ENCODE measurements at places on chromosomes 6 and 20. TPM values are rescaled to one million over a fixed set of nuclear protein-coding genes. Genes with fewer than 3 reads are reported as not detected.

DNA sequence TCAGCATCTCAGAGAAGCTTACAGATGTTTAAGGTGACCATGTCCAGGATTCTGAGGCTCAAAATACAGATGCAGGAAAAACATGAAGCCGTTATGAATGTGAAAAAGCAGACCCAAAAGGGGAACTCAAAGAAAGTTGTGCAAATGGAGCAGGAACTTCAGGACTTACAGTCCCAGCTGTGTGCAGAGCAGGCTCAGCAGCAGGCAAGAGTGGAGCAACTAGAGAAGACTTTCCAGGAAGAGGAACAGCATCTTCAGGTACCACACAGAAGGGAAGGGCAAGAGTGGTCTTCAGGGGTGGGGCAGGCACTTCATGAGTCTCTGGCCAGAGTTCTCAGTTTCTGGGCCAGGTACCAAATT lies 15.2 kb downstream of the RNF8 start:
- DNase-seq: no peak

Gene CGA
- 2.4 TPM for polyA plus RNA-seq

- DNase-seq: no peak
These were observed 16.4 kb upstream of the MLN start for GRCh38 chr6:33820243-33820642.

Gene GJA10
- polyA plus RNA-seq: not detected

DNA sequence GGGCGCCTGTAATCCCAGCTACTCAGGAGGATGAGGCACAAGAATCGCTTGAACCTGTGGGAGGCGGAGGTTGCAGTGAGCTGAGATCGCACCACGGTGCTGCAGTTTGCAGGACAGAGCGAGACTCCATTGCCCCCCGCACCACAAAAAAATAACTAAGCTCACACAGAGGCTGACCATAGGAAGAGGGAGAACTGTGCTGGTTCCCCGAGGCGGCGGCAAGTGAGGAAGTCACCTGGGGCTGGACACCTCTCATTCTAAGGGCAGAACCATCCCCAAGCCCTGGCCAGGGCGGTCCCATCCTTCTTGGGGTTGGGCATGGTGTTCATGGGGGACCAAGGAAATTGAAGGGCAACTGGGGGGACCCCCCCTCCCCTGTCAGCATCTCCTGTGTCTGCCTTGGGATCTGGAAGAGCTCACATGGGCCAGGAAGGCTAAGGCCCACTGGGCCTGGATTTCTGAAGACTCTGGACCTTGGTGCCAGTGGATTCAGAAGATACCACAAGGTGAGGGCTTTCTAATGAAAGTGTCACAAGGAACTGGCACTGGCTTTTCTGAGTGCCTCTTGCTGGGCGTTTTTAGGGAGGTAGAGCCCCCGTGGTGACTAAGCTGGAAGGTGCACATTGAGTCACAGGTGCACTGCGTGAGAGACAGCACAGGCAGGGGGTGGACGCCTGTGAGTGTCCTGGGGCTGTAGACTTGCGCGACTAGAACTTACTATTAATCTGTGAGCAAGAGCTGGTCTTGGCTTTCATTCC lies 11.5 kb downstream of the IRF4 start:
- no peak for DNase-seq

- no peak for DNase-seq
These were observed 43.7 kb downstream of the ARHGAP40 start for GRCh38 chr20:38645351-38645750.

DNA sequence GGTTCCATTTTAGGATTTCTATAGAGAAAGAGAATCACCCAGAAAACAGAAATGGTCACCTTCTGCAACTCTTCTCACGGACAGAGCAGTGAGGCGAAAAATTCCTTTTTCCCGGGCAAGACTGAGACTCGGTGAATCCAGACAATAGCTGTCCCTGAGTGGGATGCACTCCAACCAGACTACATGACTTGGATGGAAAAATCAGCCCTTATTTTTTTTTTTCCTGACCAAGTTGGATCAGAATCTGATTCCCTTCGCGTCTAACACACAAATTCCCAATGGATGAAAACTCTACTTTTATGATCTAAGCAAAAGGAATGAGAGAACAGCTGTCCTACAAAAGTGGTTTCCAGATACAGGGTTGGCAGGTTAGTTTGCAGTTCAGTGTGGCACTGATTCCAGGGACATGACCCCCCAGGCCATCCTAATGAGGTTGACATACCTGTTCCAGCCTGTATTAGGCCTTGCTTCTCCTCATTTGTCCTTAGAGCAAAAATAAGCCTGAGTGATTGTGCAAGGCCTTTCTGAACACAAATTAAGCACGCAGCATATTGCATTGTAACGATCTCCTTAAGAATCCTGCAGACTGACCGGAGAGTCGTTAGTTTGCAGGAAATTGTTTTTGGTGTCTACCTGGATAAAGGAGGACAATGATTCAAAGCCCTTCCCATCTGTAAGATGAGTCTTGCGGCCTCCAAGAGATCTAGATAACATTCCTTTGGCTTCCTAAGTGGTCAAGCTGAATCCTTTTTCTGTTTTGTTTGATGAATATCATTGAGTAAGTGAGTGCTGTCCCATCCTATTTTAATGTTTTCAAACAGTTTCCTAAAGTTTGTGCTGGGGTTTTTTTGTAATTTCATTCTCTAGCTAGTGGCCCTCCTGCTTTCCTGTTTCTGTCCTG lies 1.5 kb upstream of the NEDD9 start:
- DNase-seq: no peak

- no peak for DNase-seq
These were observed 167.4 kb upstream of the THBS2 start for GRCh38 chr6:169420912-169421543.

Gene PRL
- polyA plus RNA-seq: not detected

Gene ANKRD66
- polyA plus RNA-seq: not detected

DNA sequence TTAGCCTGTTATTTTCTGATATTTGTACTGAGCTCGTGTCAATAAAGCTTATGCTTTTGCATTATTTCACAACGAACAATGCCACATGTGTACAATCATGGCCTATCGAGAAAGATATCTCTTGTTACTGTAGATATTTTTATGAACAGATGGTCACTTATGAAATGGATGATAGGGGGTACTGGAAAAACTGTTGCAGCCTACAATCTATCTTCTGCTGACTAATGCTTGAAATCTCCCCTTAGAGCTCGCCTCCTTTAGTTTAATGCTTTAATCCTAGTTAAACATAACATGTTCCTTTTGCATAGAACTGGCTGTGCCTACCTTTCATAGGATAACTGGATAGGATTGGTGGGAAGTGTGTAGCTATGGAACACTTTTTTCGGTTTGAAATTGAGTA lies 296.2 kb downstream of the FARS2 start:
- no peak for DNase-seq

Gene TRIM27
- polyA plus RNA-seq: 95.9 TPM

GRCh38 chr6:110514818-110515217 lies 38.4 kb upstream of the SLC22A16 start:
- no peak for DNase-seq

Gene WFDC5
- not detected for polyA plus RNA-seq

DNA sequence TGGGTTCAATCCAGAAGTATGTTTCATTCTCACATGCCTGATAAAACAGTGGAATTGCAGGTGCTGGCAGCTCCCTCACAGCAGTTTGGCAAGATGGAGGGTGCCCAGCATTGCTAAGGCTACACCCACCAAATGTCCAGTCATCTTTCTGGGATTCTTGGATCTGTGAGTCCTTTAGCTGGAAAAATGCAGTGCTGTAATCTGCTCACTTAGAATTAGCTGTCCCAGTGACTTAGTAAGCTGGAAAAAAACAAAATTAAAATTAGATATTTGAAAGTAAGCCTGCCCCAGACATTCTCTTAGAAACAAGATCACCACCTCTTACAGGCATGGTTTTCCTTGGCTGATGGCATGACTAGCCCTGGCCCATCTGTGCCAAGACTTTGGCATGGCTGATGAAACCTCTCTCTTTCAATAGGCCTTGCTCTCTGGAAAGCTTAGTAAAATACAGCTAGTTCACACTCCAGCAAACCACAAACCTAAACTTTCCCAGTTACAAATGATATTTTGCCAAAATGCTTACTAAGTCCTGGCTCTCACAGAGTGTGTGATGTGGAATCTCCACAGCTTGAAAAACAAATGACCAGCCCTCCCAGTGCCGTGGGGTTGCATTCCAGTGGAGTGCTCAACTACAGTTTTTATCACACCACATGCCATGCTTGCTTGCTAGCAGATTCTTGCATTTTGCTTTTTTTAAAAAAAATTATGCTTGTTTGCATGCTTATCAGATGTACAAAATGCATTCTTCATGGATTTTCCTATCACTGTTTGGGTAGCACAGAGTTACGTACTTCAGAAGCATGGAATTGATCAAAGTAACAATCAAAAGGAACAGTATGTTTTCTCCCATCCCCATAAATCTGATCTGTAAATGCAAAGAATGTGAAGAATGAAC lies 261.5 kb downstream of the EYA4 start:
- no peak for DNase-seq

All from left renal cortex interstitium (tissue), 4 donors.